ENCODE measurements at places on chromosomes 7 and 10.

GRCh38 chr7:5448378-5449037, 24.9 kb upstream of the TNRC18 start:
- peak; percentile 76 for DNase-seq

DNA sequence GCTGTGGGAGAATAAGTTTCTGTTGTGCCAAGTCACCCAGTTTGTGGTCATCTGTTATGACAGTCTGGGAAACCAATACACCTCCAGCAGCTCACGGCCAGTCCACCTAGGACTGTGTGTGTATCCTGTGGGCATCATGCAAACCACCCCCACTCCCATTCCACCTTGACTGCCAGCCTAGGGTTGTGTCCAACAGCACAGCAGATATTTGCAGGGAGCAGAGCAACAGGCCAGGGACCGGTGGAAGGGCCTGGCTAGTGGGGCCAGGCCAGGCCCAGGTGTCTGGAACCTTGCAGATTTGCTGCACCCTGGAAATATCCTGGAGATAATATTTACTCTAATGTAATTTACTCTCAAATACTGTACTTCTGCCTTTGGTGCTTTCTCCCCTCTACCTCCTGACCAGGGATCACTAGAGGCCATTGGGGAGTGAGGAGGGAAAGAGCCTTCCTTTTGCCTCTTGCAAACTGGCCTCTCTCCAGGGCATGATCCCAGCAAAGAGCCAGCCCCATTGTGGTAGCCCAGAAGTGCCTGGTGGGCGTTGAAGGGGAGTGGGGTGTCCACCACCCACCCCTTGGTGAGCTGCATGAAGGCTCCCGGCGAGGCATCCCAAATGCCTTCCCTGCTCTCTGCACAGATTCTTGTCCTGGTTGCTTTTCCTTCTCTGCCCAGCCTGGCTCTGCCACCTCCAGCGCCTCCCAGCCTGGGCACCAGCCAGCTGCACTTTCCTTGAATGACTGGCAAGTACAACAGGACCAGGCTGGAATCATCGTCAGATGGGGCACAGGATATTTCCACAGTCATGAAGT, 15.2 kb upstream of the TPST1 start:
- DNase-seq, result no peak

- DNase-seq, result no peak
Observed at GRCh38 chr10:28295336-28295735, 7.5 kb downstream of the MPP7 start.

DNA sequence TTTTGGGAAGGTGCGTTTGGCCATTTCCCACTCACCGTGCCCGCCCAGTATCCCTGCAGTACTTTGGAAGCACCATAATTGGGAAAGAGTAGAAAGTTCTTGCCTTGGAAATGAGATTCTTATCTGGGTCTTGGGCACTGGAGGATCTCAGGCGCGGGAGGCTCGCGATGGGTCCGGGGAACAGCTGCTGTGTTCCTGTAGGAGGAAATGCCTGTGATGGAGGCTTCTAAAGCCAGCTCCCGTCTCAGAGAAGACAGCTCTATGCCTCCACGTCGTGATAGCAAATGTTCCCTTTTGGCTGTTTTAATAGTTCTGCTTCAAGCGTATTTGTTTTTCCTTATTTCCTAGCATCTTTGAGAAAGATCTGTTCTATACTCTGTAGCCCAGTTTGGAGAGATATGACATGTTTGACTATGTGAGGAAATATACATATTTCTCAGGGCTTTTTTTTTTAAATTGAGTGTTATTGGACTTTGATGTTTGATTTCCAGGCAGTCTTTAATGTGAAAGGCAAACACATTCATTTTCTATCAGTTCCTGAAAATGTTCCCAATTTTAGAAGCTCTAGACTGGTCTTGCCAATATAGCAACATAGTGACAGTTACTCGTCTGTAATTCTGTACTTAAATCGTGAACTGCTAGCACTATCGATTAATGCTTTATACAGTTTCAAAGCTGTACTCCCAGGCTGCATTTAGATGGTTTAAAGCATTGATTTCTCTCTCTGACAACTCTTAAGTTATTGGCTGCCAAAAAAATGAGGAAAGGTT, 280.8 kb downstream of the DPP6 start:
- DNase-seq, result no peak

DNA sequence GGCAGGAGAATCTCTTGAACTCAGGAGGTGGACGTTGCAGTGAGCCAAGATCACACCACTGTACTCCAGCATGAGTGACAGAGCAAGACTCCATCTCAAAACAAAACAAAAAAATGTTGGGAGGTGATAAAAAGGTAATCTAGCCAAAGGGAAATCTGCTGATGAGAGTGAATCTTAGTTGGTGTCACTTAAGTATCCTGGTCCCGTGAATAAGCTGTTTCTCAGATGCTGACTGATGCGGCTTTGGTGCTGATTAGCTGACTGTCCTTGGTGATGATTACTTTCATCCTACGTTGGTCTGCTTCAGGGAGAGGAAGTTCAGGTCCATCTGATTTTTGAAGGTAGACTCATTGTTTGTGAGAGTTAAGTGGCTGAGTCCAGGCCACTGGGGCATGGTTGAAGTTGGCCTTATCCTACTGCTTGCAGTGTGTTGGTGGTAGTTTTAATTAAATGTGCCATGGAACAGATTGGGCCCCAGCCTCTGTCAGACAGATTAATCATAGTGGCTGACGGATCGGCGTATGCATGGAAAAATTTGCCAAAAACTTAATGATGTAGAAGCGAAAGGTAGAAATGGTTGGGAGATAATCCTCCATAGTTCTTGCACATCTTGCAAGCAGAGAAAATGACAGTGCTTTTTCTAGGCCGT, 17.4 kb upstream of the TMEM236 start:
- DNase-seq, result no peak

DNA sequence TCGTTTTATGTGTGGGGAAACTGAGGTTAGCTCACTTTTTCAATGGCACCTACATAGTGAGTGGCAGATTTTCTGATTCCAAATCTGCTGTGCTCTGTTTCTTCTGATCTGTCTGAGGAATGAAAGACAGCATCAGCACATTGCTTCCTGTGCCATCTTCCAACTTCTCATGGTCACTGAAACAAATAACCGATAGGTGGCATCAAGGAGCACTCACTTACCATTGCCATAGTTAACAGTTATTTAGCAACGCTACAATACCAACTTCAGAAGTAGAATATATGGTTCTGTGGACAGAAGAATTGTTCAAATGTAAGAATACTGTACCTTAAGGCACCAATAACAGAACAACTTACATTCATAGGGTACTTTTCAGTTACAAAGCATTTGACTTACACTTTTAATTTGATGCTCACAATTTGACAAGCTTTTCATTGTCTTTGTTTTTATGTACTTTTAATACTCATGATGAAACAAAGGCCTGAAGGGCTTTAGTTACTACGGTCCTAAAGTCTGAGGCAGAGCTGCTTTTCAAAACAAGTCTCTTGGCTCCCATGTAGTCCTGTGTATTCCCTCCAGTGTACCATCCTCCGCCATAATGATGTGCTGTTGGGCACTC, 228.9 kb upstream of the TCF7L2 start:
- no peak for DNase-seq

DNA sequence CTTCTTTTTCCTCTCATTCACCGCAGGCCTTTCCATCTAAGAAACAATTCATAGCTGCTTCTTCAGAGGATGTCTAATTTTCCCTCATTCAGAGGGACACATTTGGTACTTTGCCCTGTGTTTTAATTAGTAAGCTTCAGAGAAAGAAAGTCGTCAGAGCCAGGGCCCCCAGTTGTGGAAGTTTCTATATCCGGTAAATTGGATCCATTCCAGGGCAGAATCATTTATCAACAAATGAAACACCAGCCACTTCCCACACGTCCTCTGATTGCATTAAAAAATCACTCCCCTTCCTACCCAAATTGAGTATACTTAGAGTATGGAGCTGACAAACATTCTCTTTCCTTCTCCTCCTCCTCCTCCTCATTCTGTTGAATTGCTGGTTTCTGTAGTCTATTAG, 205.8 kb upstream of the HDAC9 start:
- no peak for DNase-seq

GRCh38 chr7:22598318-22598920, 98.4 kb upstream of the STEAP1B start:
- DNase-seq, result peak; percentile 58

DNA sequence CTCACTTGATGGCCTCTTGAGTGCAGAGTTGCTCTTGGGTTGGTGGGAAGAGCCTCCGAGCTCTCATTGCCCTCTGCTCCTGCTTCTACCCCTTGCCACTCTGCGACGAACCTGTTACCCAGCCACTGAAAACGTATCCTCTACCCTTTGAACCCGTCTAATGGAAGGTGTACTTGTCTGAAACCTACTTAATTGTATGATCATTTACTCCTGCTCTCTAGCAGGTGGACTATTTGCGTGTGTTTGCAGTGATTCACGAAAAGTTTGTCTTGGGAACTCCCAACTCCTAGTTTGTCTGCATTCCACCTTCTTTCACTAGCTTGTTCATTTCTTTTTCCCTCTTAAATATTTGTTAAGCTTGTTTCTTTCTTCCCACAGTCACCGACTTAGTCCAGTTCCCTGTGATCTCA, 503 bp downstream of the CROT start:
- no peak for DNase-seq

DNA sequence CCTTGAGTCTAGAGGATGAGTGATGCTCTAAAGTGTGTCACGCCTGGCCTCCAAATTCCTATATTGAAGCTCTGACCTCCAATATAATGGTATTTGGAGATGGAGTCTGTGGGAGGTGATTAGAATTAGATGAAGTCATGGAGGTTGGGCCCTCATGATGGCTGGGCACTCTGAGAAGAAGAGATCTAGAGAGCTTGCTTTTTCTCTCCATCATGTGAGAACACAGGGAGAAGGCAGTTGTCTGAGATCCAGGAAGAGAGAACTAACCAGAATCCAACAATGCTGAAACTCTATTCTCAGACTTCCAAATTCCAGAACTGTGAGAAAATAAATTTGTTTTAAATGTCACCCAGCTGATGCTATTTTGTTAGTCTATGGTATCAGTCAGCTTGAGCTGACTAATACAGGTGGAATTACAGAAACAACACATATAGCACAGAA, 15.1 kb downstream of the RNF216 start:
- DNase-seq, result no peak

- DNase-seq, result no peak
Observed at GRCh38 chr7:90850066-90850465, 253.9 kb downstream of the CDK14 start.

DNA sequence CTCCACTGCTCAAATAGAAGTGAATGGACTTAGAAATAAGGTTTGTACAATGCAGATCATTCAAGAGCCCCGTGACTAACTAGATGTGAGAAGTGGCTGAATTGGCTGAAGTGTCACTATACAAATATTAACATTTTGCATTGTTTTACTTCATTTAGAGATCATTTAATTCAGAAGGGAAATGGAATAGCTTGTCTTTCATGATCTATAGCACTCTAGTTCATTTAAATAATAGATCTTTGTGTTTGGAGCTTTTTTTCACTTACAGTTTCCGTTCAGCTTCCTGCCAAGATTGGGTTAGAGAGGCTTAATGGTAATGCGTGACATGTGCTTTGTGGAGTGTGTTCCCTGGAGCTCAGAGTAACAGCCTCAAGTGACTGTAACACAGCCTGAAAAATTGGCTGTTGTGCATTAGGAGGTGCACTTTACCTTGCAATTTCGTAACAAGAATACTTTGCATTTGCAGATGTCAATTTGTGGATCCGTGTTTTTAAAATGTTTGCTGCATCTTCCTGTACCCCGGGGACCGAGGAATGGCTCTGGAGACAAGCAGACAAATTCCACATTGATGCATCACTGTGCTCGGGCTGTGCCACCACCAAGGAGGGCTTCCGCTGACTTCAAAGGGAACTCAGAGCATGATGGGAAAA, 170.3 kb downstream of the NRP1 start:
- DNase-seq, result peak; percentile 74

- DNase-seq, result no peak
Observed at GRCh38 chr10:69807122-69807521, 5.4 kb downstream of the COL13A1 start.

GRCh38 chr10:60708666-60709065, 69.6 kb upstream of the CDK1 start:
- no peak for DNase-seq

DNA sequence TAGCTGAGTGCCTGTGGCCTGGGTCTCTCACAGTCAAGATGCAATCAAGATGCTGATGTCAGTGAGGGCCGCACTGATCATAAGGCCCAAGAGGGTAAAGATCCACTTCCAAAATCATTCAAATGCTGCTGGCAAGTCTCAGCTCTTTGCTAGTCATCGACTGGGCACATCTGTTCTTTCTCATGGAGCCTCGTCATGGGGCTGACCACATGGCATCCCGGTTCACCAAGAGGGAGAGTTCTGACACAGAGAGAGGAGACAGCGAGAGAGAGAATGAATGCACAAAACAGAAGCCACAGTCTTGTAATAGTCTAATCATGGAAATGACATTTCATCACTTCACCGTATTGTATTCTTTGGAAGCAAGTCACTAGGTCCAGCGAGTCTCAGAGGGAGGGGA, 1067.5 kb upstream of the C7orf33 start:
- no peak for DNase-seq

- no peak for DNase-seq
Observed at GRCh38 chr10:115980470-115980869, 292.5 kb downstream of the GFRA1 start.
